Stimulated activated CD4-positive, alpha-beta T cell treated with anti-CD3 and anti-CD28 coated beads, Interleukin-2, amount 100 ng/mL, for 4 hours (primary cell): ENCODE measurements at places on chromosomes 2 and 18.

DNA sequence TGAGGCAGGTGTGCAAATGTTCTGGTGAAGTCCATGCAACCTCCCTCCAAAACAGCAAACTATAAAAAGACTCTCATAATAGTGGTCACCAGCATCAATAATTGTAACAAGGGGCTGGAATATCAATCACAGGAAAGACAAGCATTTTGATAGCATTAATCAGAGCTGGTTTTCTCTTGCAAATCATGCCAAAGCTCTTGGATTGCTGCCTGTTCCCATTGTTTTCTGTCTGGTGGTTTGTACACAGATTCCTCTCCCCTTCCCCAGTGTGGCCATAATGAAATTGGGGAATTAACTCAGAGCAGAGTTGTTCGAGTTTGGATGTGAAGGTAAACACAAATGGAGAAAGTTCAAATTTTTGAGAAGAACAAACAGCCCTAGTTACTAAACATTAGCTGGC lies 134.2 kb downstream of the CDCA7 start:
- no peak for DNase-seq

DNA sequence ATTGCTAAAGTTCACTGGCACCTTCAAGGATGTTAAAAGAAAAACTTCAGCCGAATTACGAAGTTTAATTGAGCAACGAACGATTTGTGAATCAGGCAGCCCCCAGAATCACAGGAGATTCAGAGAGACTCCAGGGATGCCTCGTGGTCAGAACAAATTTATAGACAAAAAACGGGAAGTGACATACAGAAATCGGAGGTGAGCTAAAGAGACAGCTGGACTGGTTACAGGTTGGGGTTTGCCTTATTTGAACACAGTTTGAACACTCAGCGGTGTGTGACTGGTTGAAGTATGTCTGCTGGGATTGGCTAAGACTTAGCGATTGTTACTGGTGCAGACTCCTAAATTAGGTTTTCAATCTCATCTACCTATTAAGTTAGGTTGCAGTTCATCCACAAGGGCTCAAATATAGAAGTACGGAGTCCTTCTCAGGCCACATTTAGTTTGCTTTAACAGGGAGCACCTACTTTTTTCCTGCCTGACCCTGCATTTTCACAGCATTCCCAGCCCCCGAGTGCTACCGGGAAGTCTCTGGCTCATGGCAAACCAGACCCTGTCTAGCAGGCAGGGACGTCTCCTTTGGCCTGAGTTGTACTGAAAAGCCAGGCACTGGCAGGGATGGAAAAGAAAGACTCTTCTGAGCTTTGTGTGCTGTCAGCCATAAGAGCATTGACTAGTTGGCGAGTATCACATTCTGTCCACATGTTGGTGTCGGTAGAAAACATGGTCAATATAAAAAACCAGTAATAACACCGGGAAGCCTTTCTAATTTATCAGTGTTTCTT lies 41.1 kb downstream of the CDCA7 start:
- DNase-seq = no peak

DNA sequence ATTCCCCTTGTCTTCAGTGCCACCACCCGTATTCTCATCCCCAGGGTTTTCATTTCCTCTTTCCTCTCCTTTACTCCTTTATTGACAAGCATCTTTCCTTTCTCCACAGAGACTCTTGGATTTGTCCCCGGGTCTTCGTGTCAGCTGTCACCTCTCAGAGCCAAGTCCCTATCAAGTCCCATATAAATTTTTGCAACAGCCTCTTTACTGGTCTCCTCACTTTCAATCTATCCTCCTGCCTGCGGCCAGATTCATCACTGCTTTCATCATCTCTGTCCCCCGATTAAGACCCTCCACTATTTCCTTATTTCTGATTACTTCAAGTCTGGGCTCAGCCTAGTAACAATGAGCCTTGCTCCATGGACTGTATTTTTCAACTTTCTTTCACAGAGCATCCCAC lies 113.8 kb downstream of the CTAGE1 start:
- no peak for DNase-seq

- DNase-seq = no peak
Measured at GRCh38 chr18:29076645-29077044, 899.7 kb upstream of the CDH2 start.

DNA sequence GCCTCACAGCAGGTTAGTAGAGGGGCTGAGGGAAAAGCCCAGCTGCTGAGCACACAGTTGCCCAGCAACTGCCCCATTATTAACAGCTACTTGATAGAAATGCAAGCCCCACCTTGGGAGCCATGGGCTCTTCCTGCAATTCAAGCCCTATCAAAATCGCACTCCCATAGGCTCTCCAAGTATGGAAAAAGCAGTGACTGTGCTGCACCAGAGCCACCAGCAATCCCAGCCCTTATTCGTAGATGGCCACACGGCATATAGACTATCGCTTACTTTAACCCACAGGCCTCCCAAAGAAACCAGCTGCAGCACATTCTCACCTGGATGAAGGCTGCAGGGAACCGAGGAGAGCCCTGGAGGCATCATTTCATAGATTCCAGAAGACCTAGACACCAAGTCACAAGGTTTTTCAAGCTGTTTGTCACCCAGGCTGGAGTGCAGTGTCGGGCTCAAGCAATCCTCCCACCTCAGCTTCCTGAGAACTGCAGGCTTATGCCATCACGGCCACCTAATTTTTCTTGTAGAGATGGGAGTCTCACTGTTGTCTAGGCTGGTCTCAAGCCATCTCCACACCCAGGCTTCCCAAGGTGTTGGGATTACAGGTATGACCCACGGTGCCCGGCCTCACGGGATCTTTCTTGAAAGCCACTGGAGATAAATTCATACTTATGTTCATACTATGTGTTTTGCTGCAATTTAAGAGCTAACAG lies 11.3 kb downstream of the NCL start:
- no peak for DNase-seq

DNA sequence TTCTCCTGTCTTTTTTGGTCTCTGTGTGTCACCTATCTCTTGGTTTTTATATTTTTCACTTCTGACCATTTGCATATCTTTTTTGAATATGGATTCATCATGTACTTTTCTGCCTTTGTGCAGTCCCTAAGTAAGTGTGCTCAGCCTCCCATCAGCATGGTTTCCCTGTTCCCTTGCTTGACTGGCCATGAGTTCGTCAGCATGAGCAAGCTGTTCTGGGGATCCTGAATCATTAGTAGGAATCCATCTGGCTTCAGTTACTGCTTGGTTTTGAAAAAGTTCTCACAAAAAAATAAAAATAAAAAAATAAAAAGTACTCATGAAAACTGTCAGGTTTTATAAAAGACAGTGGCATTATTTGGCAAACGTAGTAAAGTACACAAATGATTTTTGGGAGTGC lies 144.1 kb downstream of the NCOA1 start:
- DNase-seq = no peak

DNA sequence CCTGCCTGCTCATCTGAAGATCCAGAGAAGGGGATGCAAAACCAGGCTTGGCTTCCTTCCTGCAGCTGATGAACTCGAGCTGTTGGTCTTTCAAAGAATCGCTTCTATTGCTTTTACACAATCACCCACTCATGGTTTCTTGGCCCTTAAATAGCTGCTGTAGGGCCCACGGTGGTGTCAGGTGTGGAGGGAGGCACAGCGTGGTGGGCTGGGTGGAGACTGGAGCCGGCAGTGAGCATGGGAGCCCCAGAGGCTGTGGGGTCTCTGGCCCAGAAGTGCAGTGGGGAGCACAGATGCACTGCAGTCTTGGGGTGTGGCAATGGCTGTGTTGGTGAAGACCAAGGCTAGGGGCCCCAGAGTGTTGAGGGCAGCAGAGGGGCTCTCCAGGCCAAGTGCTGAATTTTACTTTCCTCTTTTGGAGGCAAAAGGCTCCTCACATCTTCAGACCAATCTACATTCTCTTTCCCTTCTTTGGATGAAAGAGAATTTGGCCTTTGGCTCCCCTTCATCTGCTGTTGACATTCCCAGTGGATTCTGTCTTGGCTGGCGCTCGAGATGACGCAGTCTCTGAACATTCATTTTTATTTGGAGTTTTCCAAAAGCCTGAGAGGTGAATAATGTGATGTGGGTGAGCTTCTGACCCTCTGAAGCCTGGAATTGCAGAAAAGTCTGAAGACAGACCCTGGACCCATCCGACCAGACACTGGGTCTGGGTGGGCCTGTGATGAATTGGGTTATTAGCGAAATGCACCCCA lies 70.1 kb upstream of the ASB18 start:
- no peak for DNase-seq

DNA sequence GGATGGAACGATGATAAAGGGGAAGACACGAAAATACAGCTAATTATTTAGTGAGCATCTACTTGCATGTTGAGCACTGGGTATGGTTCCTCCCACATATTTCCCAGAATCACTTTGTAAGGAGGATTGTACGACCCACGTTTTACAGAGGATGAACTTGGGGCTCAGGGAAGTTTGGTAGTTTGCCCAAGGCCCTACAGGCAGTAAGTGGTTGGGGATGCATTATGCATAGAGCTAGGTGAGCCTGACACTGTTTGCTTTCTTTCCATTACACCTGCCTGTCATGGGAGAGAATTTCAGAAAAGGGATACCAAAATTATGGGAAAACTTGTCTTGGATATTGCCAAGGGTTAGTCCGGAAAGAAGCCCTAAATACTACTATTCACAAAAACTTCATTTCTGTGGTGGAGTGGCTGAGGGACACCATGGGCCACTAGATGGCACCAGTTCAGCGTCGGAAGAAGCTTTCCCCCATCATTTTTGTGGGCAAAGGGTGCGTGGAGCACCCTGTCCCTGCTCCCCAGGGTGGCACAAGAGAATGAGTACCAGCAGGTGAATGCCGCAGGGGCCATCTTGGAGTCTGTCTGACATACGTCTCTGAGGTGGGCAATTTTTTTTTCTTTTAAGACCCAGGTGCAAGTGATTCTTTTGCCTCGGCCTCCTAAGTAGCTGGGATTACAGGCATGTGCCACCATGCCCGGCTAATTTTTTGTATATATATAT lies 23.5 kb upstream of the C18orf32 start:
- DNase-seq = peak; percentile 32

DNA sequence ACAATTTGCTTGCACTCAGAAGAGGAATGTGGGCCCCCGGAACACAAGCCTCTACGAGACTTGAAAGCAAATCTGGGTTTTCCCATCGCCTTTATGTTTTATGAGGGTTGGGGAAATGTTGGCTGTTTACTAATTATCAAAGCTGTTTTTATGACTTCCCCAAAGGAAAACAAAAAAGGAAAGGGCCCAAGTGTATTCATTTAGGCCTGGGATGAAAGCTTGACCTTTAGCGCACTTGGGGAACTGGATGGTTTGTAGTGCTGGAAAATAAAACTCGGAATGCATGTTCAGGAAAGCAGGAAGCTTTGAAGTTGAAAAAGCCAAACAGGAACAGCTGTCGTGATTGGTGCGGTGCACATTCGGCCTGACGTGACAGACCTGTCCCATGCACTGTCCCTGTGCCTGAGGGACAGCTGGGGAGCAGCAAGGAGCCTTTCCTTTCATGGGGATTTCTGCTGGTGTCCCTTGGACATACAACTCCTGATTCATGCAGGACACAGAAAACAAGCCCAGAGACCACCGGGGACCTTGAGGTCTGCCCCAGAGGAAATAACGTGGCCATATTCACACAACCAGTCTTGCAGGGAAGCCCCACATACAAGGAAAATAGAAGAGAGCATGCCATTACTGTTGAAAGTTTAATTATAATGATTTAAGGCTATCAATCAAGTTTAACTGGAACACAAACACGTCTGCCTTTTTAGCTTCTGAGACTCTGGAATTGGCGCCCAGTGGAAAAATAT lies 169.7 kb upstream of the APCDD1 start:
- no peak for DNase-seq

DNA sequence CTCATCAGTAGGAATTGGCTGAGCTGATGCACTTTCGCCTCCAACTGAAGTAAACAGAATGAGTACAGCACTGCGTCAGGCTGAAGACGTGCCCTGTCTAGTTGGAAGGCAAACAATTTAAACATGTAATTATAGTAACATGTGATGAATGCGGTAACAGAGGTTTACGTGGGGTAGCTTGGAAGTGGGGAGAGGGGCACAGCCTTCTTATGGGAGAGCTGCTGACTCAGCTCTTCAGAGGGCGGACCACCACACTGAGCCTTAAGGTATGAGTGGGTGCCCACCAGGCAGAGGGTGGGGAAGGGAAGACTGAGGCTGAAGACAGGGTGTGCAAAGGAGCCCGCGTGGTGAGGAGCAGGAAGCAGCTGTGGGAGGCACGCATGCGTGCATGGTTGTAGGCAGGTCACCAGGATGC lies 6.2 kb upstream of the EHD3 start:
- DNase-seq = no peak

DNA sequence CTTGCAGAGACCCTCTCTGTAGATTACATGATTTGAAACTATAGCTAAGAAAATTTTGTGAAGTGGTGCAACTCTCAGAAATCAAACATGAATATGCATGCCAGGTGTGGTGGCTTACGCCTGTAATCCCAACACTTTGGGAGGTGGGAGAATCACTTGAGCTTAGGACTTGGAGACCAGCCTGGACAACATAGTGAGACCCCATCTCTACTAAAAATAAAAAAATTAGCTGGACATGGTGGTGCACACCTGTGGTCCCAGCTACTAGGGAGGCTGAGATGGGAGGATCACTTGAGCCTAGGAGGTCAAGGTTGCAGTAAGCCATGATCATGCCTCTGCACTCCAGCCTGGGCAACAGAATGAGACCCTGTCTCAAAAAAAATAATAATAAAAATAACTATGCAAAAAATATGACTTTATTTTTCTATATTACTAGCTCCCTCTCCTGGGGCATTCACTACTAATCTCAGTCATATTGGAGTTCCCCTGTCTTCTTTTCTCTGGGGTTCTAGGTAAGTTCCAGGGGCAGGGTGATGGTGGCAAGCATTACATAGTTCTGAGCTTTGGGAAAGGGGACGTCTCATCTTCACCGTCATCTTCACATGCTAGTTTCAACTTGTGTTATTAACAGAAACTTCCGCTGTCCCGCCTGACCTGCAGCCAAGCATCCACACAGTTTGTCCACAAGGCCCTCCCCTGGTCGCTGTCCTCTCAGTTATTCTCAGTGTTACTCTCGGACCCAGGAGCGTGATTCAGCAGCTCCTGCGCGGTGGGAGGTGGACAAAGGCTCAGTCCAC lies 96.8 kb upstream of the MBOAT2 start:
- DNase-seq = no peak

- DNase-seq = no peak
Measured at GRCh38 chr2:81266106-81266505, 961.6 kb upstream of the LRRTM1 start.

DNA sequence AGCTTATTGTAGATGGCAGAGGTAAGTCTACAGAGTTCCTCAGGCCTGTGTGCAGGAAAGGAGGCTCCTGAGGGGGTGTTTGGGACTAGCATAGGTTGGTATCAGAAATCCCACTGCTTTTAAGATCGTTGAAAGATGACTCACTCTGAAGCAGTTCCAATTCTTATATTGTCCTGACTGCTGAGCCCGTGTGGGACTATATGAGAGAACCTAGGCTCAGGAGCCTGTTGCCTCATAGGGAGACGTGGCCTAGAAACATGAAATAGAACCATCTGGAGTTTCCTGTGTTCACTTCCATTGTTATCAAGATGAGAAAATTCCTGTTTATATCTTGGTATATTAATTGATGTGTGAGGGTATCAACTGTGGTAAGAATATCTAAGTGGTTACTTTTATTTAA lies 5.7 kb downstream of the CCT7 start:
- DNase-seq = no peak

GRCh38 chr18:11885278-11885947 lies 22.7 kb downstream of the MPPE1 start:
- DNase-seq = no peak

GRCh38 chr2:208295834-208296233 lies 29.8 kb downstream of the PIKFYVE start:
- no peak for DNase-seq
